Glomerular endothelial cell (primary cell): ENCODE measurements at places on chromosomes 12 and 14. TPM values are rescaled to one million over a fixed set of nuclear protein-coding genes. Genes with fewer than 3 reads are reported as not detected.
A peak's percentile ranks its signal among the peaks of the same experiment; 100 is the strongest.

DNA sequence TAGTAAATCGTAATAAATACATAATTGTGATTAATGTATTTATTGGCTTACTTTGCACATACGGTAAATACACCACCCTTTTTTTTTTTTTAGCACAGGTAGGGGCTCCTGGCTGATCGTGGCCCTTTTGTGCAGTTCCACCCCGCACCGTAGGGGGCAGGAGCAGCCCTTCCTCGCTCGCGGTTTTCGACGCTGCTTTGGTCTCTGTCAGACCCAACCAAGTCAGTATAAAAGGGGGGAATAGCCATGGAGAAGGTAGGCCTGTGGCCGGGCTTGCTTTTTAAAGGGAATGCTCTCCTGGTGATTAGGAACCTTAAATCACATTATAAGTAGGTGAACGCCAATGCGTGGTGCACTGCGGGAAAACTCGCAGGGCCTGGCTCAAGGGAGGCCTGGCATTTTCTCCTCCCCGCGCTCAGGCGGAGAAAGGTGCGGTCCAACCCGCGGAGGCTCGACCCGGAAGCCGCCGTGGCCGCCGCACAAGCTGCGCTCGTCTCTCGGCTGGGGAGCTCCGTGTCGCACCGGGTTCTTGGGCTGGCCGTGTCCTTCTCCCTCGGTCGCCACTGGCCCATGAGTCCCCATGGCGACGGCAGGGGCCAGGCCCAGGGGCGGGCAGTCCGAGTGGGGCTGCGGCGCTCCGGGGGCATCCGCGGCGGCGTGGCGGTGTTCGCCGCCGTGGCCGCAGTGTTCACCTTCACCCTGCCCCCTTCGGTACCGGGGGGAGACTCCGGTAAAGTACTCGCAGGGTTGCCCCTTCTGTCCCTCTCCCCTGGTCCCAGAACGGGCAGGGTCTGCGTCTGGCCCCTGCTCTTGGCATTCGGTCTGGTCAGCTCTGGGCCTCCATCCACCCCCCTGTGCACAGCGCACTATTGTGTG, at the start of gene TMEM260:
TMEM260 (plus strand) TSS at position 454 of the 876 bp plus-strand sequence; CDS start at position 571, 117 bp downstream.
- DNase-seq, result peak; percentile 83

DNA sequence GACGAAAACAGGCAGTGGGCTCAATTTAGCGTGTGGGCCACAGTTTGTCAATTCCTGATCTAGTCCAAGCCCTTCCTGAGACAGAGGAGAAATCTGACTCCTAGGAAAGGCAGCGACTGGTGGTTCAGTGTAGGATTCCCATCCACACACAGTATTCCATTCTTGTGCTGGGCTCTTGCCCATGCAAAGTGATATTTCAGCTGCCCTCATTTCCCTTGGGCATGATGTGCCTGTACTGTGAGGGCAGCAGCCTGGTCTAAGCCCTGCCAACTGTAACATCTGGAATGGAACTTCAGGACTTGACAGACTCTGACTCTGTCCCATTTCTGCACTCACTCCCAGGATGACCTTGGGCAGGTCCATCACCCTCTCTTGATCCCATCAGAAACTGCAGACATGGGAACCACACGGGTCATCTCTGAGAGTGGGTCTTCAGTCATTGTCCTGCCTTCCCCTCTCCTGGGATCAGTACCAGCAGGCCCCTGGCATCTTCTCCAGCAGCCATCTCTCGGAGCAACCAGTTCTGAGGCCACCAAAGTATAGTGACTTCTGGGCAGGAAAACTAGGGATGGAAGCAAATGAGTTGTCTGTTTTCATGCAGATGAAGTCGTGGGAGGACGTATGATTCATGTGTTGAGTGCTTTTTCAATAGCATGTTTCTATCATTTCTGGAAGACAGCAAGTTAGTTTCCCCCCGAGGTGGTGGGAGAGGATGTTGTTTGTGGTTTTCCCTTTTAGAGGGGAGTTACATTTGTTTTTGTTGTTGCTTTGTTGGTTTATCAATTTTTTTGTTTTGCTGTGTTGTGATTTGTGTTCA, 54.2 kb upstream of the BCL2L14 start:
- no peak for DNase-seq

- DNase-seq, result no peak
These were observed 38.1 kb upstream of the NT5DC3 start for GRCh38 chr12:103879048-103879692.

The SLC4A8 gene
- total RNA-seq, result 3.1 and 3.4 TPM in 2 replicates

- DNase-seq, result no peak
These were observed 256.4 kb downstream of the SNAPC1 start for GRCh38 chr14:62018606-62019005.
